ENCODE measurements at places on chromosomes 4 and X. TPM values are rescaled to one million over a fixed set of nuclear protein-coding genes. Genes with fewer than 3 reads are reported as not detected.

DNA sequence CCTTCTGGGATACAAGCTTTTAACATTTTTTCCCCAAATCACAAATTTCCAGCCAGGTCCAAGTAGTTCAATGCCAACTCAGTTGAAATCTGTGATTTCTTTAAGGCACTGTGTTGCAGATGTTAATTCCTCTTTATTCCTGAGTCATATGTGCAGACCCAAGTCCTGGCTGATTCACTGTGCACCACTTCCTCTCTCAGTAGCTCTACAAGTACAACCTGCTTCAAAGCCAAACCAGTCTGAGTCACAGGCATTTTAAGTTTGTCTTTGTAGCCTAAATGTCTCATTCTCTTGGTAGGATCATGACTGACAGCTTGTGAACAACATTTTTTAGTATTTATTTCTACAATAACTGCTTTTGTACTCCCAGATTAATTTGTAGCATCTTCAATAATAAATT, 165.6 kb upstream of the S100G start:
- DNase-seq = no peak

GRCh38 chr4:1056671-1057402, 45.4 kb downstream of the FGFRL1 start:
- DNase-seq = no peak

- DNase-seq = peak; percentile 60
Observed at GRCh38 chr4:41887821-41888686, 47.2 kb upstream of the TMEM33 start.

DNA sequence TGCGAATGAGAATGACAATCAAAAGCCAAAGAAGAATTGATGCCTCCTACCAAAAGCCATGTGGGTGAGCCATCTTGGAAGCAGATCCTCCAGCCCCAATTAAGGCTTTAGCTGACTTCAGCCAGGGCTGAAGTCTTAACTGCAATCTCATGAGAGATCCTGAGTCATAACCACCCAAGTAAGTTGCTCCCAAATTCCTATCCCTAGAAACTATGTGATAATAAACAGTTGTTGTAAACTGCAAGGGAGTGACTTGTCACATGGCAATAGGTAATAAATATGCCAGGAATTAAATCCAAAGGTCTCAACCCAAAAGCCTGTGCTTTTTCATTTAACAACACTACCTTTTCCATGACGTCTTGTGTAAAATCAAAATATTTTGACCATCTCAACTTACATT, 154.2 kb upstream of the TBL1X start:
- no peak for DNase-seq

DNA sequence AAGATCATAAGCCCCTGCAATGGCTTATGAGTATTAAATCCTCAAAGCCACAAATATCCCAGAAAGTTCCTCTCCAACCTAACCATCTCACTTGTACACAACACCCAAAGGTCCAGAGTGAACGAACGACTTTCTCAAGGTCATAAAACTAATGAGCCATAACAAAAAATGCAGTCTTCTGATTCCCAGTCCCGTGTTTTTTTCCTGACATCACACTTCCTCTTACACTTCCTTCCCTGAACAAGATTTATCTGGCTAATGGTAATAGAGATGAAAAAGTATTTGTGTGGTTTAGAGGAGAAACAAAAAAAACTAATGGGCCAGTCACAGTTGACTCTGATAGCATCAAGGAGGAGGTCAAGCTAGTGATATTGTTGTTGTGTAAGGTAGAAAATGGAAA, 99.5 kb upstream of the KLHL13 start:
- DNase-seq = no peak

DNA sequence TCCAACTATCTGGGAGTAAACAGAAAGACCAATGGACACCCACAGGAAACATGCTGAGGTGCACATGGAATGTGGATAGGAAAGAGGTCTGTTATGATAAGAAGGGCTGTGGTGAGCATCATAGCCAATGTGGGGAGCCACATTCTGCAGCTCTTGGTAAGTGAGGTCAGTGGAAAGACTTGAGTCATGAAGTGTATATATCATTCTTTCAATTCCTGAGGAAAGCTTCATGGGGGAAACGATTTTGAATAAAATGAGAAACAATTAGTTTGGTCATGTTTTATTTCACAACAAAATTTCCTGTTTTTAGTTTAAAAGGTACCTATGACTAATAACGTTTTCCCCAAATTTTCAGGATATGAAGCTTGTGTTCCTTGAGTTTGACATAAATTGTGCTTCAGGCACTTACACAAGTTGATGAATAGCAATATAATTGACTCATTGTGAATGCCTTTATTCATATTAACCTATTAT, 41.4 kb upstream of the RASSF6 start:
- peak; percentile 60 for DNase-seq

DNA sequence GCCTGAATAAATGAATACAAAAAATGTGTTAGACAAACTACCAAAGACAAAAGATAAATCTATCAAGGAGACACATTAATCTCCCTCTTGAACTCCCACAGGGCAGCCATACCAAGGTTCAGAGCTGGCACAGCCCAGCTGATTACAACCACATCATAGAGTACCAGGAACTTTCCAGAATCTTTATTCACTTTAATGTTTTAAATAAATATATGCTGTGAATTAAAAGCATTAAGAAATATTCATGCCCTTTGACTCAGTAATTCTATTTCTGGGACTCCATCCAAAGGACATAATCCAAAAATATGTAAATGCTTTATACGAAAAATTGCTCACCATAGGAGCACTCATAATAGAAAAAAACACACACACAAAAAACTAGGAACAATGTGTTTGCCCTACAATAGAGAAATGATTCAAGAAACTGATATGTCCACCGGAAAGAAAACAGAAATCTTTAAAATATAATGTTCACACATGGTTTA, 126.0 kb downstream of the LDB2 start:
- DNase-seq = no peak

- no peak for DNase-seq
Observed at GRCh38 chr4:185840201-185840600, 28.2 kb upstream of the SORBS2 start.

DNA sequence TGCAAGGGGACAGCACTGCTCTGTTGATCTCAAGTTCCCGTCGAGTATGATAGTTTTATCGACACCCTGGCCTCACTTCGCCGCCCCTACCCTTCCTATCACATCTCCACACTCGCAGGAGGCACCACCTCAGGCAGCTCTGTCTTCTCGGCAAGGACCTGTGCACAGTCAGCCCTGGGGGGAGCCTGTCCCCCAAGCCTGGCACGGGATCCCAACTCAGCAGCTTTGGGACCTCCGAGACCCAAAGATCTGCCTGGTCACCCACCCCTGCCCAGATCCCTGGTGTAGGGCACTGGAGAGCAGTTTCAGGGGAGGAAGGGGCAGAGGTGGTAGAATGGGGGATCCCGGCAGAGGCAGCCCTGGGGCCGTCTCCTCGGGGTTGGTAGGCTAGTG, 18.0 kb upstream of the UBA1 start:
- no peak for DNase-seq

GRCh38 chr4:64846417-64846816, 437.2 kb upstream of the TECRL start:
- no peak for DNase-seq

- no peak for DNase-seq
Observed at GRCh38 chrX:38045538-38046096, 39.3 kb downstream of the SYTL5 start.

GRCh38 chr4:123380728-123381716, 15.6 kb upstream of the SPRY1 start:
- no peak for DNase-seq

GRCh38 chrX:18617407-18617750, 54.5 kb downstream of the RS1 start:
- DNase-seq = no peak

Gene PPM1K
- total RNA-seq = 14.1 TPM

Gene POU4F2
- not detected for total RNA-seq

Gene SPANXN4
- not detected for total RNA-seq

Gene VEGFC
- total RNA-seq = not detected

Gene MSANTD1
- 0.09 TPM for total RNA-seq

All from K562 (cell line).